ENCODE measurements at places on chromosomes 5 and 9.

- DNase-seq: no peak
Observed at GRCh38 chr5:620152-620551, 8.0 kb downstream of the CEP72 start.

- DNase-seq: no peak
Observed at GRCh38 chr5:10069637-10070313, 179.9 kb downstream of the ATPSCKMT start.

DNA sequence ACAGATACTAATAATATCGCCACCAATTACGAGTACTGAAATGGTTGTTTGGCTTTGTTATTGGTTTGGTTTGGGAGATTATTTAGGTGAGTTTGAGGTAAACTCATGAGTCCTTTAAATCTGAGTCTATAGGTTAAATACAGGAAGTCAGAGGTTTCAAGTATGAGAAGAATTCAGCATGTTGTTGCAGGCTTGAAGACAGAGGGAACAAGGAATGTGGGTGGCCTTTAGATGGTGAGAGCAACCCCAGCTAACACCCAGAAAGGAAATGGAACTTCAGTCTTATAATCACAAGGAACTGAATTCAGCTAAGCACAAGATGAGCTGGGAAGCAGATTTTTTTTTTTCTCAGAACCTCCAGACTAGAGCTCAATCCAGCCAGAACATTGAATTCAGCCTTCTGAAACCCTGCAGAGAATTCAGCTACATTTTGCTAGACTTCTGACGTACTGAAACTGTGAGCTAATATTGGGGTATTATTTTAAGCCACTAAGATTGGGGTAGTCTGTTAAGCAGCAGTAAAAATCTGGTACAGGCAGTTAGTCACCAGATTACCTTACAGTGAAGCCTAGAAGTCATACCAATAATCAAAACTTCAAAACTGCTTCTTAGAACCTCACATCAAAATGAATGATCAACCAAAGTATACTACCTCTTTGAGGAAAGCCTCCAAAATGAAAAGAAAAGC lies 216.0 kb upstream of the PUM3 start:
- DNase-seq: no peak

GRCh38 chr9:20853866-20854265 lies 169.8 kb downstream of the FOCAD start:
- DNase-seq: no peak

- no peak for DNase-seq
Observed at GRCh38 chr5:135061001-135061400, 27.0 kb upstream of the PITX1 start.

GRCh38 chr5:160961038-160961437 lies 109.0 kb upstream of the ATP10B start:
- DNase-seq: no peak

DNA sequence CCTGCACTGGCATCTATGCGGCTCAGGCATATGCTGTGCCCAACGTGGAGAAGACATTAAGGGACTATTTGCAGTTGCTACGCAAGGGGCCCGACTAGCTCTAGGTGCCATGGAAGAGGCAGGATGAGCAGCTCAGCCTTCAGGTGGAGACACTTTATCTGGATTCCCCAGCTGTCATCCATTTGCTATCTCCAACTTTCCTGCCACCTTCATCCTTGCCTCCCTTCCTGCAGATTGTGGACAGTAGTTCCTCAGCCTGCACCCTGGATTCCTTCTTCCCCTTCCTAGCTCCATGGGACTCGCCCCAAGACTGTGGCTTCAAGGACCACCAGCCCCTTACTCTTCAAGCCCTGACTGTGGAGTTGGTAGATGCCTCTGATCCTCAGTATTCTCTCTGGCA lies 2.0 kb downstream of the SLC35A4 start:
- no peak for DNase-seq

GRCh38 chr5:153969563-153969895 lies 69.2 kb downstream of the FAM114A2 start:
- no peak for DNase-seq

GRCh38 chr5:21783074-21783679 lies 1070.0 kb downstream of the CDH12 start:
- no peak for DNase-seq
